Activated CD8-positive, alpha-beta memory T cell treated with anti-CD3 and anti-CD28 coated beads for 4 hours (primary cell): ENCODE measurements at places on chromosomes 2 and 18.

- no peak for DNase-seq
These were observed 1341.3 kb upstream of the PIK3C3 start for GRCh38 chr18:40613721-40614120.

GRCh38 chr2:133331436-133331835 is 236.8 kb downstream of the NCKAP5 start:
- DNase-seq, result no peak

DNA sequence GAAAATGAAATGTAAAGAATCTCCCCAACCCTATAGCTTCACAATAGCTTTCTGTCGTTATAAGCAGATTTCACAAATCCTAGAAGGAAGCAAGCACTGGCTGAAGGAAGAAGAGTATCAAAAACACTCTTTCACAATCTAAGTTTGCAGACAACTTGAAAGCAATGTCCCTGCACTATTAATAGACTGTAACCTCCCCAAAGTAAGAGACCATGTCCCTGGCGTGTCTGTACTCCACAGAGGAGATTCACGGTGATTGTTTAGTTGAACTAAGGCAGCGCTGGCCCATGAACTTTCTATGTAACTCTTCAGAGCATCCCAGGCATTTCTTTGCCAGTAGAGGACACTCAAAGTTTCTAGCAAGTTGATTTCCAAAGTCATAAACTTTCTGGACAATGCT is 128.0 kb upstream of the HNRNPA3 start:
- DNase-seq, result no peak

DNA sequence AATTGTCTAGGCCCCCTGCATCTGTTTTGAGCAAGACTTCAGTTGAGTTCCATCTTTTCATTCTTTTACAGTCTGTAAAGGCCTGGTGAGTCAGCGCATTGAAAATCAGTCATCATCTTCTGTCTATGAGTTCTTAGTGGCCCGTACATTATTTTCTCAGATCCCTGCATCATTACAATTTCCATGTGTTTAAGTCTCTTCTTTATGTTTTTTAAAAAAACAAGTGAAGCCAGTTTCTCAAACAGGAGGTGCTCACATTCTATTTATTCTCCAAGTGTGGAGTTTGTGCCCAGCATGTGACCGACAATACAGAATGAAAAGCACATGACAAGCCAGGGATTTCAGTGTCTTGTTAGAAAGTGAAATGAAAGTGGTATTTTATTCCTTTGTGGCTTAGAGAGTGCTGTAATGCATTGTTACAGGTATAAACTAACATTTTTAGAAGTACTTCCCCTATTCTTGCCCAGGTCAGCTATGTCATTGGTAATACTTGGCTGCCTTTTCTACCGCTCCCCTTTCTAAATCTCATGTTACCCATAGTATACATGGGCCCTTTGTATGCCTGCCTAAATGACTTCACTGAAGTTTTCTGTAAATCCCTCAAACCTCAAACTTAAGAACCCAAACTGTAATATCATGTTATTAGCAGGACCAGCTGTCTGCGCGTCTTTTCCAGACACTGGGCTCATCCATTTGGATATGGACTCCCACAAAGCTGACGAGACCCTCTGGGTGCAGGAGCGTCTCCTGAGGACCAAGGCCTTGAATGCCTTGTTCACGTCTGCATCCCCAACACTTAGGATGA is 67.6 kb downstream of the FEZ2 start:
- no peak for DNase-seq

DNA sequence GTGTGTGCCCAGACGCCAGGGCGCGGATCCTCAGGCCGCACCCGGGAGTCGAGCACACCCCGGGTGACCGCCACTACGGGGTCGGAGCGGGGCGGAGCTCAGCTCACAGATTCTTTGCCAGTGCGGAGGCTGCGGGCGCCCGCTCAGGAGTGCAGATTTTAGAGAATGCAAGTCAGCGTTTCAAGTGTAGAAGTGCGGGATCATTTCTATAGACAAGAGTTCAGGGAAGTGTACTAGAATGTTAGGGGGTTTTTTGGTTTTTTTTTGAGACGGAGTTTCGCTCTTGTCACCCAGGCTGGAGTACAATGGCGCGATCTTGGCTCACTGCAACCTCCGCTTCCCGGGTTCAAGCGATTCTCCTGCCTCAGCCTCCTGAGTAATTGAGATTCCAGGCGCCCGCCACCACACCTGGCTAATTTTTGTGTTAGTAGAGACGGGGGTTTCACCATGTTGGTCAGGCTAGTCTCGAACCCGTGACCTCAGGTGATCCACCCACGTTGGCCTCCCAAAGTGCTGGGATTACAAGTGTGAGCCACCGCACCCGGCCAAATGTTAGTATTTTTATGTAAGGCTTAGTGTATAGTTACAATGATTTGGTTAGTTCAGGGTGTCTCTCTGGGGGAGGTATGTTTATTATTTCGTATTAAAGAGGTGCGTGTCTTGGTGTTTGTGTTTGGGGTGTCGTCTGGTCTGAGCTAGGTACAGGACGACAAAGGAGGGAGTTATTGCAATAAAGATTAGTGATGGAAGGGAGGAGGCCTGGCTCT is 619 bp upstream of the FAM168B start:
- peak; percentile 49 for DNase-seq

DNA sequence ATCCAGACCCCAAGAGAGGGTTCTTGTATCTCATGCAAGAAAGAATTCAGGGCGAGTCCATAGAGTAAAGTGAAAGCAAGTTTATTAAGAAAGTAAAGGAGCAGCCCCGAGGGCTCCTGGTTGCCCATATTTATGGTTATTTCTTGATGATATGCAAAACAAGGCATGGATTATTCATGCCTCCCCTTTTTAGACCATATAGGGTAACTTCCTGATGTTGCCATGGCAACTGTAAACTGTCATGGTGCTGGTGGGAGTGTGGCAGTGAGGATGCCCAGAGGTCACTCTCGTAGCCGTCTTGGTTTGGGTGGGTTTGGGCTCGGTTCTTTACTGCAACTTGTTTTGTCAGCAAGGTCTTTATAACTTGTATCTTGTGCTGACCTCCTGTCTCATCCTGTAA is 750.2 kb upstream of the FANCL start:
- DNase-seq, result no peak

GRCh38 chr2:222302178-222303018 is 3.6 kb upstream of the PAX3 start:
- DNase-seq, result no peak

GRCh38 chr2:180876506-180876905 is 103.9 kb upstream of the UBE2E3 start:
- no peak for DNase-seq

GRCh38 chr2:162821176-162821575 is 17.4 kb downstream of the KCNH7 start:
- no peak for DNase-seq

GRCh38 chr2:158984604-158985135 is 16.2 kb downstream of the TANC1 start:
- DNase-seq, result no peak

DNA sequence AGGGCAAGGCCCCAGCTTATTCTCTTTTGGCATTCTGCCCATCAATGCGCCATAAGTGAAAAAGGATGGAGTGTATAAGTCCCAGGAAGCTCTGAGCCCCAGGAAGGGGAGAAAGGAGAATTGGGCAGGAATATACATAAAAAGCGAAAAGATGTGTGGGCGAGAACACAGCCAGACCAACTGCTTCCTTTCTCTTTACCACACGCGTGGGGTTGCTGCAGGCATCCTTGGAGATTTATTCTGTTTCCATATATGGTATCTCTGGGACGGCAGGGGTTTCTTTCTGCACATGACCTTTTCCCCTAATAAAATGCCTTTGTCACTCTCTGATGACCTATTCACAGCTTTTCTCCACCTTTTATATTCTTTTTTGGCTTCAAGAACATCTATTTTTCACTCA is 440.5 kb downstream of the NBAS start:
- no peak for DNase-seq

GRCh38 chr18:57621246-57621604 is 411 bp downstream of the NARS1 start:
- no peak for DNase-seq

DNA sequence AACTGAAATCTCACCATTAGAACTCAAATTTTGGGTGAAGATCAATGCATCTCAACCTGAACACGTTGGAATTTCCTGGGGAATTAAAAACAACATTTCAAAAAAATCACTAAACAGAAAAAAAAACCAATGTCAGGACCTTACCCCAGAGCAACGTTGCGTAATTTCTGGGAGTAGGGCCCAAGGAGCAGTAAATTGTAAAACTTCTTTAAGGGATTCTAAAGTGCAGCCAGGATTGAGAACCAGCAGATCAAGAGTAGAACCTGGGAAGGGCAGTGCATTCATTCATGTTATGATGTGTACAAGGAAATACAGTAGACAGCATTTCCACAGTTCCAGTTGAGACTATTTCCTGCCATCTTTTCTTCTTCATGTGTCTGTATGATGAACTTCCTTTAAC is 56.9 kb downstream of the RHBDD1 start:
- DNase-seq, result no peak

DNA sequence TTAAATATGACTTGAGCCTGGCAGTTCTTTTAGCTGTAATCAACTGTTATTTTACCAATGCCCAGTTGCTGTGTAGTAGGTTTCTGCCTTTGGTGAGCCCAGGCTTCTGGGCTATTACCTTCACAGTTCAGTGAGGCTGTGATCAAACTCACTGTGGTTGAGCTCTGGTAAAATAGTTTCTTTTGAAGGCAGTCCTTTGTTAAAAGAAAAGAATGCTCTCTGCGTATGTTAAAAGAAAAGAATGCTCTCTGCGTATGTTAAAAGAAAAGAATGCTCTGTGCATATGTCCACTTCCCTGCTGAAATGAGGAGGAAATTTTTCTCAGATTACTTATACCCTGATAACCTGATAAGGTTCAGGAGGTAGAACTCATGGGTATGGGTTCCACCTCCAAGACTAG is 244.3 kb downstream of the RNF144A start:
- no peak for DNase-seq

DNA sequence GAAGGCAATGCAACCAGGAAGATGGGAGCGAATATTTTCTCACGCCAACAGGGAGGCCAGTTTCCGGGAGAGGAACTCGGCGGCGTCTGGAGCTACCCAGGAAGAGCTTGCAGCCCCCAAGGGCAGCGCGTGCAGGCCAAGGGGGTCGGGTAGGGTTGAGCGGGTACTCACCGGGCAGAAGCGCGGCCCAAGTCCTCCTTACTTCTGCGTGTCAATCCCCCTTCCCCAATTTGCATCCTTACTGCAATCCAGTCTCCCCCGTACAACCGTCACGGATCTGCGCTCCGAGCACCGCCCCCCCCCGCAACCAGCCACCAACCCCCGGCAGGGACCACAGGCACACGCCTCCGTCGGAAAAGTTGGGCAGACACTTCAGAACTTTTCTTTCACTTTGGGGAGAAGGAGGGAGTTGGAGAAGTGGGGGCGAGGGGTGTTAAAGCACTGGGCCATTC is 1.3 kb downstream of the ATP8B1 start:
- no peak for DNase-seq

DNA sequence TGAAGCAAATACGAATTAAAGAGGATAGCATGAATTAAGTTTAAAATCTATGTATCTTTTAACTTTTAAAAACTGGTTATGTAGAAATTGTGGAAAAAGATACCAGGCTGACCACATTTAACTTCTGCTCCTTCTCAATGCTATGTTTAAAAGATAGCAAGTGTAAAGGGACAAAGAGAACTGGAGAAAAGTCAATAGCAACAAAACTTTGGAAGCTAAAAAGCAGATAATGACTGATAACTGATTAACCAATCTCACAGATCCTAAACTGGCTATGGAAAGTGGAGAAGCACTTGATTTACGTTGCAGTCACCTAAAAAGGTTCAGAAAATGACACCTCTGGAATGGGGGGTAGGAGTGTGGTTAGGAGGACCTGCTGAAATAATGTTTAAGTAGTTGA is 224.4 kb downstream of the RAB3GAP1 start:
- DNase-seq, result no peak

- no peak for DNase-seq
These were observed 4.4 kb downstream of the ADCYAP1 start for GRCh38 chr18:908758-909724.

- no peak for DNase-seq
These were observed 78.2 kb upstream of the UXS1 start for GRCh38 chr2:106272216-106272807.

DNA sequence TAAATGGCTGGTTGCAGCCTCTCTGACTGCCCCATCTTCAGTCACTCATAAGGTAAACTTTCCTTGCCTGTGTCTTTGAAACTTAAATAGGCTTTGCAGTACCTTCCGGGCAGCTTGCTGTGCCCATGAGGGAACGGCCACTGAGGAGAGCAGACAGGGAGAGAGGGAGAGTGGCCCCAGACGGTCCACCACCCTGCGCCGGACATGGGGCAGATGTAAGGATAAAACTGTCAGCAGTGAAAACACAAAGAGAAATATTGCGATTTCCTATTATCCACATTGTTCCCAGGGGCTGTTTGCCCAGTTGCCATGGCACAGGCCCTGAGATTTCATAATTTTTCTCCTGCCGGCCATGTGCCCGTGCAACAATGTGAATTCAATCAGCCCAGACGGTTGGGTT is 265.9 kb upstream of the SALL3 start:
- no peak for DNase-seq

DNA sequence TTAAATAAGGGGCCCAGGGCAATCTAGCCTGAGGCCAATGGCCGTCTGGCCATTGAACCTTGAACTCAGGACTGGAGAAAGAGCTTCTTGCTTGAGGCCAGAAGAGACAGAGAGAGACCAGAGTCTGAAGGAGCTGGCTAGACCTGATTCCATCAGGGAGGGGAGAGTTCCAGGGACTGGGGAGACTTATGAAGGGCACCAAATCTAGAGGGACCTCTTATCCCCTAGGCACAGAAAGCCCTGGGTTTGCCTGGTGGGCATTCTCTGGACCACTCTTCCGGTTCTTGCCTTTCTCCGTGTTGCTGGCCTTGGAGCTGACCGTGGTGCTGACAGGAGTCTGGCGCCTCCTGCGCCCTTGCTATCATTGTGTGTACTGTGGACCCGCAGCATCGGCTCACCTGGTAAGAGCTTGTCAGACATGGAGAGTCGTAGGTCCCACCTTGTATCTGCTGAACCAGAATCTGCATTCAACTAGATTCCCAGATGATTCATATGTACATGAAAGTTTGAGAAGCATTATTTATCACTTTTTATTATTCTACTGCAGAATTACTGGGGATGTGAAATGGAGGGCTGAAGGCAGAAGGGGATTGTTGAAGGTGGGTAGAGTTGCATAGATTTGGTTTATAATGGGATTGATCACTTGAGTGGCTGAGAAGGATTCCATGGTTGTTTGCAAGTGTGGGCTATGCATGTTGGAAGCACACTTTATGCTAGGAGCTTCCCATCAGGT is 4.3 kb upstream of the TRPM8 start:
- DNase-seq, result no peak

DNA sequence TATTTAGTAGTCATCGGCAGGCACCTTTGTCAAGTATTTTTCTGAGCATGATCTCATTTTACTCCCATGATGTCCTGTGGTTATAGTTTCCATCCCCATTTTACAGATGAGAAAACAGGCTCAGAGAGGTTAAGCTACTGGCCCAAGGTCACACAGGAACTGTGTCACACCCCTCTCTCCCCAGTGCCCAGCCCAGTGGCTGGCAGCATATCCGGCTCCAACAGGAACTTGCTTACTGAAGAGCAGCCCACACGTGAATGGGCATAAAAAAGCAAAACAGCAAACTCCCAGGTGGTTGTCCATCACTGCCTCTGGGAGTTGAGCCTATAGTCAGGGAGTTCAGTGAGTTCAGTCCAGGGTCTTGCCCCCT is 8.3 kb upstream of the KLF11 start:
- DNase-seq, result no peak
